ENCODE measurements at places on chromosomes 4 and X. TPM values are rescaled to one million over a fixed set of nuclear protein-coding genes. Genes with fewer than 3 reads are reported as not detected.

Gene ZAR1
- not detected for total RNA-seq

Gene UCP1
- total RNA-seq: not detected

Gene CXCL9
- total RNA-seq: 1.5 TPM

Gene PPID
- total RNA-seq: 66.5 TPM

DNA sequence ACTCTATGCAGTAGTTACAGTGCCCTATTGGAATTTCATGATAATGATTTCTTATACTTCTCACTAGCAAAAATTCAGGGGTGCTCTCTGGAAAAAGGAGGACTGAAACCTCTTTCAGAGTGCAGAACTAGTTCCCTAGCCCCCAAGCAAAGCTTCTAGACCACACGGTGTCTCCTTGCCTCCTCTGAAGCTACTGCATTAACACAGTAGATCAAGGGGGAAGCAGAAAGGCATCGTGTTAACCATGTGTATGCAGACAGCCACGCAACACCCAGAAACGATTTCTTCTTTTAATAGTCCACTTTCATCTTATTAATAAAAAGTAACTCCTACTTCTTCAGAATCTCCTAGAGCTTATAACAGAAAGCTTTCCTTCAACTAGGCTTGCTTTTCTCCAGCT lies 44.7 kb downstream of the MAML3 start:
- DNase-seq: no peak

DNA sequence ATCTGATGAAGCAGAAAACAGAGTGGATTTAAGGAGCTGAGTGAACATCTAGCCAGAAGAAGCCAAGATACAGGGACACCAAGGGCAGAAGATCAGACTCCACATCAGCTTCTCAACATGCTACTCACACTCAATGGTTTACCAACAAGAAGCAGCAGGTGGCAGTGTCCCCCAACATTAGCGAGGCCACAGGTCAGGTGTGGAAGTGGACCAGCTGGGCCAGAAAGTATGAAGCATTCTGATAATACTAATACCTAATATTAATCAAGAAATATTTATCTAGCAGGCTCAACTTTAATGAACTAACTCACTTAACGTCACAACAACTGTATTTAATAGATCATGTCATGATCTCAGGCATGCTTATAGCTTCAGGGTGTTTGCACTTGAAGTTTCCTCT lies 73.4 kb upstream of the TTC29 start:
- peak; percentile 72 for DNase-seq

DNA sequence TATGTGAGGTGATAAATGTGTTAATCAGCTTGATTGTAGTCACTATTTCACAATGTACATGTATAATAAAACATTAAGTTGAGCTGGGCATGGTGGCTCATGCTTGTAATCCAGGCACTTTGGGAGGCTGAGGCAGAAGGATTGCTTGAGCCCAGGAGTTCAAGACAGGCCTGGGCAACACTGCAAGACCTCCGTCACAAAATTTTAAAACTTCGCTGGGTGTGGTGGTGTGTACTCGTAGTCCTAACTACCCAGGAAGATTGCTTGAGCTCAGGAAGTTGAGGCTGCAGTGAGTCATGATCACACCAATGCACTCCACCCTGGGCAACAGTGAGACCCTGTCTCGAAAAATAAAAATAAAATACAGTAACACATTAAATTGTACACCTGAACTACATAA lies 20.1 kb downstream of the LYAR start:
- peak; percentile 23 for DNase-seq

DNA sequence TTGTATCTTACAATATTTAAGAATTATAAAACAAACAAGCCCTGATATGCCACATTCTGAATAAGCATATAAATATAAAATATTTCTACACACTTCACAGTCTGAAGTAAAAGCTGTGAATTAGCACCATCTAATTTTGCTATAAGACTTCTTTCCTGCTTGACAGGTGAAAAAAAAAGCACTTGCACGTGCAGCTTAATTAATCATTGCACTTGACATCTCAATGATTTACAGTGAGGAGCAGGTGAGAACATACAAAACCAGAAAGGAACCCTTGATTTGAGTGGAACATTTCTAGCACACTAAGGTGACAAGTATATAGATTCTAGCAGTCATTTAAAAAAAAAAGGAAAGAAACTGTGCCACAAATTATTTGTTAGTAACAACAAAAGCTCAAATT lies 47.9 kb downstream of the CHIC2 start:
- no peak for DNase-seq

GRCh38 chrX:20538974-20539373 lies 272.3 kb upstream of the RPS6KA3 start:
- DNase-seq: no peak

DNA sequence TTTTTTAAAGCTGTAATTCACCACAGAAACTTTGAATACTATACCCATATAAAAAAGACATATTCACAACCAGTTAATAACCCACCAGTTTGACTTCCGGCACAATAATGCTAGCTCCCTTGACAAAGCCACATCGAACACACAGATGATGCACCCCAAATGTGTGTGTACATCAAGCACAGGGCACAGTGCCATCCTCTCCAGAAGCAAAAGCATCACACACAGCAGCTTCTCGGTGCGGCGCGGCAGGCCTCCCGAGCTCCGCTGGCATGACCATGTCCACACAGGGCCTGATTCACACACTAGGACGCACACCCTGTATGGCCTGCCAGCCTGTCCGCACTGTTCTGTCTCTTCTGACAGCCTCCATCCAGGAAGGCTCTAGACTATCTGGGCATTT lies 88.0 kb downstream of the LEF1 start:
- DNase-seq: peak; percentile 68
